ENCODE measurements at places on chromosomes 5 and 9.
A peak's percentile ranks its signal among the peaks of the same experiment; 100 is the strongest.

GRCh38 chr5:56412601-56413379 lies 179.7 kb upstream of the ANKRD55 start:
- DNase-seq = no peak

DNA sequence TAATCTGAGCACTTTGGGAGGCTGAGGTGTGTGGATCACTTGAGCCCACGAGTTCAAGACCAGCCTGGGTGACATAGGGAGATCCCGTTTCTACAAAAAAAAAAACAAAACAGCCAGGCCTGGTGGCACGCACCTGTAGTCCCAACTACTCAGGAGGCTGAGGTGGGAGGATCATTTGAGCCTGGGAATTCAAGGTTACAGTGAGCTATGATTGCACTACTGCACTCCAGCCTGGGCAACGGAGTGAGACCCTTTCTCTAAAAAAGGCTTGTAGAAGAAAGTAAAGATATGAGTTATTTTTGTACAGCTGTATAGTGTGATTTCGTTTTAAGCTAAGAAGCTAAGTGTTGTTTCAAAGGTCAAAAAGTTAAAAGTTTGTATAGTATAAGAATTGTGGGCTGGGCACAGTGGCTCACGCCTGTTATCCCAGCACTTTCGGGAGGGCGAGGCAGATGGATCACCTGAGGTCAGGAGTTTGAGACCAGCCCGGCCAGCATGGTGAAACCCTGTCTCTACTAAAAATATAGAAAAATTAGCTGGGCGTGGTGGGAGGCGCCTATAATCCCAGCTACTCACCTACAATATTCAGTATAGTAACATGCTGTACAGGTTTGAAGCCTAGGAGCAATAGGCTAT lies 18.8 kb downstream of the UBE2R2 start:
- no peak for DNase-seq

- DNase-seq = no peak
These were observed 36.0 kb upstream of the STXBP1 start for GRCh38 chr9:127575875-127576778.

DNA sequence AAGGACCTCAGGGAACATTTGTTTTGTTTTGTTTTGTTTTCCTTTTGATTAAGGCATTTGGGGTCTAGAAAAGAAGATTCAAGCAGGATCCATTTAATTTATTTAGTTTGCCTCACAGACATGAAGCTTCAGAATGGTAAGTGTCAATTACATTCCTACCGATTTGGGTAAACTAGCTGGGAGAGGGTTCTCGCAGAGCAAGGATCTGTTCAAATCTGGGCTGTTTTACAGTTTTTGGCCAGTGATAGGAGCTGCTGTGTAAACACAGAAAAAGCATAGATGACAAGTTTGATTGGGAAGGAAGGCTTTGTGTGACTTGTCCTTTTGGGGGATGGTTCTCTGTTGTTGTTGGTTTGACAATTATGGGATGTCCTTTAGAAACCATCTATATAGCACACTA lies 470.3 kb upstream of the WWC1 start:
- no peak for DNase-seq

- DNase-seq = no peak
These were observed 109.3 kb downstream of the UGCG start for GRCh38 chr9:112005939-112006338.

GRCh38 chr5:14452685-14453454 lies 128.7 kb upstream of the OTULINL start:
- peak; percentile 78 for DNase-seq

- no peak for DNase-seq
These were observed 703.5 kb upstream of the WWC1 start for GRCh38 chr5:167587772-167588437.

GRCh38 chr9:95266649-95267048 lies 50.9 kb downstream of the FANCC start:
- DNase-seq = no peak

DNA sequence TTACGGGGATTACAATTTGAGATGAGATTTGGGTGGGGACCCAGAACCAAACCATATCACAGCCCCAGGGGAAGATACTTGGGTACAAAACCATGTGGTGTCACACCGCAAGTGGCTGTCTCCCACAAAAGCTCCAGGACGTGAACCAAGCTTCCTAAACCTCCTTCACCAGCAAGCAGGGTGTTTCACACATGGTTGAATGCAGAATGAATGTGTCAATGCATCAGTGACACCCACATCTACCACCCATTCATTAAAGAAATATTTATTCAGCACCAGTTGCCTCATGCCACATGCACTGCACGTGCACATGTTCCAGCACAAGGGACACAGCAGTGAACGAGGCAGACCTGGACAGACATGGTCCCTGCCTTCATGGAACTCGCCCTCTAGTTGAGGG lies 70.9 kb upstream of the SPOCK1 start:
- no peak for DNase-seq

DNA sequence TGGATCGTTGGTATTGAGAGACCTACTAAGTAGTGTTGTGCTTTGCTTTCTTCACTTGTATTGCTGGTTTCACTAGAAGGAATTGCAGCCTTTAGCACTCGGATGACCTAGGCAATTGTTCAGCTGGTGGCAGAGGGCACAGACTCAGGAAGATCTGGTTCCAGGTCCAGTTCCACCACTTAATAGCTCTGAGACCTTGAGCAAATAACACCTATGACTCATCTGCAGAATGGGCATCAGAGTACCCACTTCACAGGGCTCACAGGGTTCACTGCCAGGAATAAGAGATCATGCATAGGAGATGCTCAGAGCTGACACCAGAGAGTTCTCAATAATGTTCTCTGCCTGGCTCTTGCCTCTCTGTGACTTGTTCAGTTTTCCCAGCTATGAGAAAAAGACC lies 133.6 kb downstream of the SIL1 start:
- no peak for DNase-seq

- DNase-seq = peak; percentile 96
These were observed 655.2 kb upstream of the RIOK2 start for GRCh38 chr5:97838214-97838613.

GRCh38 chr9:33506626-33507370 lies 17.3 kb upstream of the ANKRD18B start:
- no peak for DNase-seq

- no peak for DNase-seq
These were observed 65.2 kb upstream of the RNF130 start for GRCh38 chr5:180136630-180137381.

- no peak for DNase-seq
These were observed 8.2 kb downstream of the SLC23A1 start for GRCh38 chr5:139374909-139375308.

DNA sequence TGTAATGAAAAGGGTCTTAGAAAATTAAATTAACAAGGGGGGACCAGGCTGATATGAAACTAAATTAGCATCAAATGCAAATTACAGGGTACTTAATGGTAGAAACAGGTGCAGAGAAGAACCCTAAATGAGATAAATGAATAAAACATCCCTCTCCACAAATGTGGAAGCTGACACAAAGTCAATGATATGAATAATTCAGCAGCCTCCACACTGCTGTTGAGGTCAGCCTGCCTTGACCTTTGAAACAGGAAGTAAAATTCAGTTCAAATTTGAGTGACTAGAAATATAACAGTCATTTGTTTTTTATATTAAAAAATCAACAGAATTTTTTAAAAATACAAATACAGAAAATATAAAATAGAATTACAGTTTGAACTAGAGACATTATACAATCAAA lies 40.0 kb downstream of the EBF1 start:
- DNase-seq = no peak

GRCh38 chr9:76658510-76659231 lies 105.6 kb upstream of the PCA3 start:
- DNase-seq = peak; percentile 52

DNA sequence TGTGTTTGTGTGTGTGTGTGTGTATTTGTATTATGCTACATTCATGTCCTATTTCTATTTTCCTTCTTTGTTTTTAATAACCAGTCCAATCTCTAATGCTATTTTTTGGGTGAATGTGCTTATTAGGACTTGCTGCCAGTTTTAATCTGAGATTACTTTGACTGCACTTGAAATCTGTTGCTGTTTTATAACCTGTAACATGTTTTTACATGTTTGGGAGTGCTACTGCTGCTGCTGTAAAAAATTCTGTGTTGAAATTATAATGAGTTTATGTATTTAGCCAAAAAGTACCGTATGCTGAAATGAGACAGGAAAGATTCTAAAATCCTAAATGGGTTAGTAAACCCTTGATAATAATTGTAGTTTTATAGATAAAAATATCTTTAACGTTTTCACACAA lies 104.7 kb upstream of the SSBP2 start:
- DNase-seq = no peak

DNA sequence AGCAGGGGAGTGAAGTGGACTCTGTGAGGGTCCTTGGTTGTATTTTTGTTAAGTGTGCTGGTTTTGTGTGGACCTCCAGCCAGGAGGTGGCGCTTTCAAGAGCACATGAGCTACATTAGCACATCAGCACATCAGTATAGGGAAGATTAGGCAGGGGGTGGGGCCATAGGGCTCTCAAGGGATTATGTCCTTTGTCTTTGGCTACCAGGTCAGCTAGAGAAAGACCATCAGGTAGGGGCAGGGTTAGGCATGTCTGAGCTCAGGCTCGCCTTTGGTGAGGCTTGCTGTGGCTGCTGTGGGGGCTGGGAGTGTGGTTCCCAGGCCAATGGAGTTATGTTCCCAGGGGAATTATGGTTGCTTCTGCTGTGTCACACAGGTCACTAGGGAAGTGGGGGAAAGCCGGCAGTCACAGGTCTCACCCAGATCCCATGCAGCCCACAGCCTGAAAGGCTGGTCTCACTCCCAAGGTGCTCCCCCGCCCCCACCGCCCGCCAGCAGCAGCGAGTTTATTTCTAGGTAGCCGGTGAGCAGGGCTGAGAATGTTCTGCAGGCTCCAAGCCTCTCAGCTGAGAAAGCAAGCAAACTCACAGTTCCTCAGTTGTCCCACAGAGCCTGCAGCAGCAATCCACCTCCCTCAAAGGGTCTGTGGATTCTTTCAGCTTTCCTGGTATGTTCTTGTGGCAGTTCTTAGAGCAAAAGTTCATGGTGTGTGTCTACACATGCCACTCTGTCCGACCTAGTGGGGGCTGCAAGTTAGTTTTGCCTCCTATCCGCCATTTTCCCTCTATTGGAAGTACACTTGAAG lies 13.7 kb downstream of the OR1J1 start:
- no peak for DNase-seq

DNA sequence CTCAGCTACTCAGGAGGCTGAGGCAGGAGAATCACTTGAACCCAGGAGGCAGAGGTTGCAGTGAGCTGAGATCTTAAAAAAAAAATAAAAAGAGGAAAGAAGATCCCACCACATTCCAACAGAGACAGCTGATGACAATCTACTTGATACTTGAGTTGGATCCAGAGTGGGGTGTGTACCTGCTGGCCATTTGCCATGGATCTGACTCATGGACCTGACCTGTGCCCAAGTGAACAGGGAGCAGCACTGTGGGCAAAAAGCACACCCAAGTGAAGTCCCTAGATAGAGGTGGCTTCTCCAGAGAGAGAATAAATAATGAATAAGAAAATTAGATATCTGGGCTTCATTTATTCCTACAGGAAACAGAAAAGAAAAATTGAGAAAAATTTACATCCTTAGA lies 81.2 kb upstream of the MIER3 start:
- no peak for DNase-seq

DNA sequence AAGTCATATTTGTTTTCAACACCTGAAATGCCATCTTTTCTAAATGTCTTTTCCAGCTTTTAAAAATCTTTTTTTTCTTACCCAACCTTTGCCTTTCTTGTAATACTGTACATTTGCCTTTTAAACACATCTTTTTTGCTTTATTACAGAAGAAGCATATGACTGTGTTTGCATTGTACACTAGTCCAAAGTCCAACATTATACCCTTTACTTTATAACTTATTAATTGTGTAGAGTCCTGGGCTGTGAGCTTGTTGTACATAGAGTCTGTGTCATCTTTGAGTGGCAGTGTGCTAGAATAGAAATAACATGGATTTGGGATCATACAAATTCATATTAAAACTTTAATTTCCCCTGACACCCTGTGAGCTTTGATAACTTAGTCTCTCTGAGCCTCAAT lies 23.7 kb downstream of the CWC27 start:
- DNase-seq = no peak

DNA sequence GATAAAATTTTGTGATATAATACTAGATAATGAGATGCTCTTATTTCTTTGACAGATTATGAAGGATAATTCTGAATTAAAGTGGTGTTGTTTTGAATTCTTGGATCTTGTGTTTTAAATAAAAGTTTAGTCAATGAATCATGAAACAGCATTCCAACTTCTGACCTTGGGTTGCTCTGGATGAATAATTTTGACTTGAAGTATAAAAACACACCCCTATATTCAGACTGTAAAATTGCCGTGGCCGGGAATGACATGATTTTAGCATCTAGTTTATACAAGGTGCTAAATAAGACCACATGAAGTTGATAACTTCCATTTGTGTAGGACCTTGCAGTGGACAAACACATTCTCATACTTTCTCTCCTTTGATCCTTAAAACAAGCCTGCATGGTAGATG lies 67.2 kb upstream of the DAP start:
- DNase-seq = no peak

GRCh38 chr5:135737701-135738563 lies 96.5 kb upstream of the SLC25A48 start:
- DNase-seq = no peak

- DNase-seq = no peak
These were observed 1126.4 kb upstream of the SEMA6A start for GRCh38 chr5:117701062-117701461.

DNA sequence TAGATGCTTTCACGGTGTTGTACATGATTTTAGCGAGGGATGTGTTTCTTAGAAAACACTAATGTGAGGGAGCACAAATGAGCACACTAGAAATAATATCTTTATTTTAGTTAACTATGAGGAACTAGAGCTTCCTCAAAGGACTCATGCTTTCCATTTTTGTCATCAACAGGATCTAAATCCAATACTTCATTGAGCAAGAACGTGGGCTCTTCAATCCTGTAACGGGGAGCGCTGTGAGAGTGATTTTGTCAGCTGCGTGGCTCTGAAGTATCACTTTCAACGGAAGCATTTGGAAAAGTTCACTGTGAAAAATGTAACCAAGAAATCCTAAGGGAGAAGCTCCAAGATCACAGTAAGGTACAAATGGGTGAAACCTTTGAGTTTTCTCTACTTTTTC lies 93.2 kb downstream of the LIX1 start:
- no peak for DNase-seq

GRCh38 chr5:53766673-53767072 lies 206.2 kb downstream of the NDUFS4 start:
- DNase-seq = no peak

DNA sequence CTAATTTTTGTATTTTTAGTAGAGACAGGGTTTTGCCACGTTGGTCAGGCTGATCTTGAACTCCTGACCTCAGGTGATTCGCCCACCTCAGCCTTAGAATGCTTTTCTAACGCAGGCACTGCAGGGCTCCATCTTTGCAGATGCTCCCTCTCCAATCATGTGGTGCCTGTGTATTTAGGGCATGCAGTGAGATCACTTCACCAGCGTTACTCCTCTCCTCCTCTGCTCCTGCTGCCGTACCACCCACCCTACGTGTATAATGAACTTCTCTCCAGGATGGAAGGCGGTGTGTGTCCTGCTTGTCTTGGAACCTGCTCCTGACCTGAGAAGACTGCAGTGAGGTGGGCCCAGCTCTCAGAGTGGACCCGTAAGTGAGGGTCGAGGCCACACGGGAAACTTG lies 13.6 kb upstream of the CFAP157 start:
- no peak for DNase-seq

- peak; percentile 27 for DNase-seq
These were observed 17.6 kb downstream of the AFAP1L1 start for GRCh38 chr5:149289301-149289700.

Data from skin of body (tissue), 3 donors.